ENCODE measurements at places on chromosomes 4 and X.

DNA sequence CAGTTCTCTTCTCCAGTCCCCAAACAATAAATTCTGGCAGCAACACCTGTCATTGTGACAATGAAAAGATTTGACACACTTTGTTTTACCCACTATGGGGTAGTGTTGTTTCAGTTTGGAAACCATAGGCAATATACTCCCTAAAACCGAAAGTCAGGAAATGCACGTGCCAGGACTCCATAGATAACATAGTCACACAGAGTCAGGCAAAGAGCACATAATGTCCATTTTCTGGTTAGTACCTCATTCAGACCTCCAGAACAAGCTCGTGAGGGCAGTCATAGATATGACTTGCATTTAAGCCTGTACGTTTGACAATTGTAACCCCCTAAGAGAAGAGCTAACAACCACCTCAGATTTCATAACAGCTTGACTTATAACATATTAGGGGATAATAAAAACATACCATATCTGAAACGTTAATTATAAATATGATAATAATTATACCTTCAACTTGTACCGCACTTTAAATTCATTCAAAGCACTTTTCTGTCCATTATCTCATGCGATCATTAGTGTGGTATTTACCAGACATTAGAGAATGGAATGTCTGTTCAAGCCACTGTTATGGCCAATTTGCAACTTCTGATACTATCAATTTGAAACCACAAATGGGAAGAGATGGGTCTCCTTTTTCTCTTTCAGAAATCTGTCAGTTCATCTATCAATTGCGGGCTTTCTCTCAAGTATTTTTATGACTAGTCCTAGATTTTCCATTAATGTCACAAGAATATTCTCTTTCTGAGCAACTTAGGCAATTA lies 147.4 kb downstream of the LDB2 start:
- no peak for DNase-seq
- no peak overlapping the region for H3K27ac ChIP-seq
- H3K36me3 ChIP-seq: no peaks in the 10 kb centered on the region
- H3K27me3 ChIP-seq: peaks cover 3% of the 10 kb centered on the region
- H3K4me1 ChIP-seq: no peaks in the 10 kb centered on the region
- H3K4me3 ChIP-seq: no peak overlapping the region

- H3K36me3 ChIP-seq: no peaks in the 10 kb centered on the region
- no peak overlapping the region for H3K27ac ChIP-seq
- peaks cover 15% of the 10 kb centered on the region for H3K27me3 ChIP-seq
- DNase-seq: no peak
- H3K4me3 ChIP-seq: no peak overlapping the region
Observed at GRCh38 chr4:54625391-54625790, 32.4 kb upstream of the KIT start.

GRCh38 chr4:146709956-146710355 lies 71.3 kb downstream of the POU4F2 start:
- H3K36me3 ChIP-seq: no peaks in the 10 kb centered on the region
- H3K4me1 ChIP-seq: no peaks in the 10 kb centered on the region
- no peak overlapping the region for H3K27ac ChIP-seq
- DNase-seq: no peak
- no peak overlapping the region for H3K4me3 ChIP-seq
- peaks cover 10% of the 10 kb centered on the region for H3K27me3 ChIP-seq

DNA sequence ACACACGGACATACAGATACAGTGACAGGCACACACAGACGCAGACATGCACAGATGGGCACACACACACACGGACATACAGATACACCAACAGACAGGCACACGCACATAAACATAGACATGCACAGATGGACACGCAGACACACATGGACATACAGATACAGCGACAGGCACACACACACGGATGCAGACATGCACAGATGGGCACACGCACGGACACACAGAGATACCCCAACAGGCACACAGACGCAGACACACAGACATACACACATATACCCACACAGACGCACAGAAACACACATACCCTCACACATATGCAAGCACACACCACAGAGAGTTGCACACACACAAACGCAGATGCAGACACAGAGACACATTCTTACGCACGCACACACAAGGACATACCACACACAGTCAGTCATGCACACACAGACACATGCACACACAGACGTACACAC lies 24.4 kb upstream of the SLC25A6 start:
- no peaks in the 10 kb centered on the region for H3K27me3 ChIP-seq
- H3K27ac ChIP-seq: no peak overlapping the region
- peaks cover 40% of the 10 kb centered on the region for H3K36me3 ChIP-seq
- H3K4me1 ChIP-seq: no peaks in the 10 kb centered on the region
- no peak overlapping the region for H3K4me3 ChIP-seq

GRCh38 chr4:100082852-100083251 lies 107.4 kb downstream of the DDIT4L start:
- H3K36me3 ChIP-seq: no peaks in the 10 kb centered on the region
- H3K4me3 ChIP-seq: no peak overlapping the region
- no peak for DNase-seq
- H3K4me1 ChIP-seq: peaks cover 5% of the 10 kb centered on the region

GRCh38 chr4:7646384-7647061 lies 211.8 kb upstream of the PSAPL1 start:
- peaks cover 22% of the 10 kb centered on the region for H3K4me1 ChIP-seq
- H3K36me3 ChIP-seq: no peaks in the 10 kb centered on the region
- peak overlapping the region; percentile 32 for H3K27ac ChIP-seq

DNA sequence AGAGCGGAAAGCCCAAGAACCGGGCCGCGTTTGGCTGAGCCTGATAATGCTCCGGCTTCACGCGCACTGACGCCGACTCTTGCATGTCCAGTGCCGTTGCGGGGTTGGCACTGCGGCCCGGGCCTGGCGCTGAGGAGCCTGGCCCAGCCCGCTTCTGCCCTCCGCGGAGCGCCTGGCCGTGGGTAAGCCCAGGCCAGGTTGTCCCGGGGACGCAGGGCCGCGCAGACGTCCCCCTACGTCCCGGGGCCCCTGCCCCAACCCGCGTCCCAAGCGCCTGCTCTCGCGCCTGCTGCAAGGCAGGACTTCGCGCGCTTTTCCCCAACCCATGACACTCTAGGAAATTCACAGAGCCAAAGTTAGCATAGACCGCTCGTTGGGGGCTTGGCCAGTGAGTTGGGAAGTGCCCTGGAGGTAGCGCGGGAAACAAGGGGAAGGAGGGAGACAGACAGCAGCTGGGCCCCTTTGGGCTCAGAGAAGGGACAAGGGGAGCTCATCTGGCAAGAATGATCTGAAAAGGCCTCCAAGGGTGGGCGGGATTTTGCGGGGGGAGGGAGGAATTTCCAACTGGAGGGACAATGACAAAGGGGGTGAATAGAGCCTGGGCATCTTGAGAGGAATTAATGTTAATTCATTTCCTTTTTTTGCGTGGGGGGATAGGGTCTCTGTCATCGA lies 665 bp upstream of the LRPAP1 start:
- peak overlapping the region; percentile 98 for H3K27ac ChIP-seq
- H3K36me3 ChIP-seq: peaks cover 10% of the 10 kb centered on the region
- peaks cover 6% of the 10 kb centered on the region for H3K27me3 ChIP-seq
- H3K4me3 ChIP-seq: peak overlapping the region; percentile 98
- no peak for DNase-seq

GRCh38 chr4:142566777-142567176 lies 279.3 kb downstream of the INPP4B start:
- H3K36me3 ChIP-seq: no peaks in the 10 kb centered on the region
- peaks cover 14% of the 10 kb centered on the region for H3K4me1 ChIP-seq
- no peak for DNase-seq
- H3K27ac ChIP-seq: peak overlapping the region; percentile 89
- peak overlapping the region; percentile 90 for H3K4me3 ChIP-seq
- no peaks in the 10 kb centered on the region for H3K27me3 ChIP-seq

DNA sequence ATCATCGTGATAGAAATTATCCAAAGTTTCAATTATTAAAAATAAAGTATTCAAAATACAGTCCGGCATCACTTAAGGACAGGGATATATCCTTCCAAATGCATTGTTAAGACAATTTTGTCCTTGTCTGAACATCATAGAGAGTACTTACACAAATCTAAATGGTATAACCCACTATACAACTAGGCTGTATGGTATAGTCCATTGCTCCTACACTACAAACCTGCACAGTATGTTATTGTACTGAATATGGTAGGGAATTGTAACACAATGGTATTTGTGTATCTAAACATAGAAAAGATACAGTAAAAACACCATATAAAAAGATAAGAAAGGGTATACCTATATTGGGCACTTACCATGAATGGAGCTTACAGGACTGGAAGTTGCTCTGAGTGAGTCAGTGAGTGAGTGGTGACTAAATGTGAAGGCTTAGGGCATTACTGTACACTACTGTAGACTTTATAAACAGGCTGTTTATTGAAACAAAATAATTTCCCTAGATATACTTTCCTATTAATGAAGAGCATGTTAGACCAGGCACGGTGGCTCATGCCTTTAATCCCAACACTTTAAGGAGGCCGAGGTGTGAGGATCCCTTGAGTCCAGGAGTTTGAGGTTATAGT lies 44.8 kb upstream of the PTPN13 start:
- no peak overlapping the region for H3K4me3 ChIP-seq
- DNase-seq: no peak
- peaks cover 4% of the 10 kb centered on the region for H3K4me1 ChIP-seq
- H3K27me3 ChIP-seq: peaks cover 12% of the 10 kb centered on the region
- no peak overlapping the region for H3K27ac ChIP-seq
- no peaks in the 10 kb centered on the region for H3K36me3 ChIP-seq

DNA sequence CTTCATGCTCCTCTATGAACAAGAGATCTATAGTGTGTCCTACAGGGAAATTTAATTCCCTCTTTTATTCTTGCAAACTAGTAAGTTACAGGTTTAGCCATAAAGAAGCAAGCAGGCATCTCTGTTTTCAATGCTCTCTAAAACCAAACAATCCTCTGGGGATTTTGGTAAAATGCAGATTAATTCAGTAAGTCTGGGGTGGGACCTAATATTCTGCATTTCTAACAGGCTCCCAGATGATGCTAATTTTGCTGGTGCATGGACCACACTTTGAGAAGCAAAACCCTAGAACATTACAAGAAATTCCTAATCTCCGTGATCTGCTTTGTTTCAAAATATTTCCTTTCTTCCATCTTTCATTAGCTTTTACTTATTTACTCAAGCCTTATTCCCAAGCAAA lies 344.9 kb downstream of the PACRGL start:
- H3K27ac ChIP-seq: no peak overlapping the region
- no peaks in the 10 kb centered on the region for H3K4me1 ChIP-seq
- no peak overlapping the region for H3K4me3 ChIP-seq
- H3K36me3 ChIP-seq: no peaks in the 10 kb centered on the region
- H3K27me3 ChIP-seq: no peaks in the 10 kb centered on the region
- no peak for DNase-seq

- no peak for DNase-seq
- no peak overlapping the region for H3K27ac ChIP-seq
- no peaks in the 10 kb centered on the region for H3K36me3 ChIP-seq
- no peaks in the 10 kb centered on the region for H3K4me1 ChIP-seq
Observed at GRCh38 chr4:11514779-11515419, 86.2 kb upstream of the HS3ST1 start.

GRCh38 chr4:10056334-10057022 lies 35.2 kb upstream of the SLC2A9 start:
- no peaks in the 10 kb centered on the region for H3K27me3 ChIP-seq
- peak overlapping the region; percentile 53 for H3K27ac ChIP-seq
- DNase-seq: no peak

GRCh38 chrX:150926304-150926703 lies 27.8 kb upstream of the CD99L2 start:
- DNase-seq: no peak
- no peaks in the 10 kb centered on the region for H3K4me1 ChIP-seq
- H3K27me3 ChIP-seq: no peaks in the 10 kb centered on the region
- no peak overlapping the region for H3K27ac ChIP-seq
- no peak overlapping the region for H3K4me3 ChIP-seq

DNA sequence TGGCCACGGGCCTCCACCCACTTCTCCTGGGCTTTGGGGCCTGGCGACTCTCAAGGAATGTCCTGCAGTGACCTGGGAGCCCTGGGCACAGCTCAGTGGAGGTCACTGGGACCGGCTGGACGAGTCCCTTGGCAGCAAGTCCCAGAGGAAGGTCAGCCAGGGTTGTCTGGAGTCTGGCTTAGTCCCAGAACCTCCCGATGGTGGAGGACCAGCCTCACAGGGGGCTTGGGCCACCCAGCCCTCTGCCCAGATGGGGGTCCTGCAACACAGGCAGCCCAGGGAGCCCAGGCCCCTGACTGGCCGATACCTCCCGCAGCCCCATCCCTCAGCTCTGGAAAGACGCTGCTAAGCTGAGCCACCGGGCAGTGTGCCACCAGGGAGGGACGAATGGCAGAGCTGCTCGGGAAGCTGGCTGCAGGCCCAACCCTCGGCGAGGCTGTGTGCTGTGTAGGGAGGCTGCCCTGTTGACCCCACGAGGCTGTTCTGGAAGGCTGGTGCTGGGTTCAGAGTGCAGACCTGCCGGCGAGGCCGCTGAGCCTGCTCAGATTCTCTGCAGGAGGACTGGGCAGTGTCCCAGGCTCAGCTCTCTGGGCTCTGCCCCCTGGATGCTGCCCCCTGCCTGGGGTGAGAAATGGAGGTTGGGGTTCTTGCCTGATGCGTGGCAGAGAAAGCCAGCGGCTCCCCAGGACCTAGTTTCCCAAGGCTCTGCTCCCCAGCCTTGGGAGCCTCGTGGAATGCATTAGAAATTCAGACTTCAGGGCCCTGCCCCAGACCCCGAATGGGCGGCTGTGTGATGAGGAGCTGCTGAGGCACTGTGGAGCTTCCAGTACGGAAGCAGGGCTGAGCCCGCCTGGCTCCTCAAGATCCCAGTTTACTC lies 61.7 kb downstream of the ADRA2C start:
- H3K27ac ChIP-seq: no peak overlapping the region
- no peaks in the 10 kb centered on the region for H3K36me3 ChIP-seq
- H3K4me1 ChIP-seq: peaks cover 7% of the 10 kb centered on the region
- DNase-seq: no peak
- no peak overlapping the region for H3K4me3 ChIP-seq

- H3K27ac ChIP-seq: no peak overlapping the region
- H3K27me3 ChIP-seq: no peaks in the 10 kb centered on the region
- no peak overlapping the region for H3K4me3 ChIP-seq
- no peaks in the 10 kb centered on the region for H3K4me1 ChIP-seq
- no peak for DNase-seq
Observed at GRCh38 chrX:42803320-42803719, 25.4 kb upstream of the PPP1R2C start.

DNA sequence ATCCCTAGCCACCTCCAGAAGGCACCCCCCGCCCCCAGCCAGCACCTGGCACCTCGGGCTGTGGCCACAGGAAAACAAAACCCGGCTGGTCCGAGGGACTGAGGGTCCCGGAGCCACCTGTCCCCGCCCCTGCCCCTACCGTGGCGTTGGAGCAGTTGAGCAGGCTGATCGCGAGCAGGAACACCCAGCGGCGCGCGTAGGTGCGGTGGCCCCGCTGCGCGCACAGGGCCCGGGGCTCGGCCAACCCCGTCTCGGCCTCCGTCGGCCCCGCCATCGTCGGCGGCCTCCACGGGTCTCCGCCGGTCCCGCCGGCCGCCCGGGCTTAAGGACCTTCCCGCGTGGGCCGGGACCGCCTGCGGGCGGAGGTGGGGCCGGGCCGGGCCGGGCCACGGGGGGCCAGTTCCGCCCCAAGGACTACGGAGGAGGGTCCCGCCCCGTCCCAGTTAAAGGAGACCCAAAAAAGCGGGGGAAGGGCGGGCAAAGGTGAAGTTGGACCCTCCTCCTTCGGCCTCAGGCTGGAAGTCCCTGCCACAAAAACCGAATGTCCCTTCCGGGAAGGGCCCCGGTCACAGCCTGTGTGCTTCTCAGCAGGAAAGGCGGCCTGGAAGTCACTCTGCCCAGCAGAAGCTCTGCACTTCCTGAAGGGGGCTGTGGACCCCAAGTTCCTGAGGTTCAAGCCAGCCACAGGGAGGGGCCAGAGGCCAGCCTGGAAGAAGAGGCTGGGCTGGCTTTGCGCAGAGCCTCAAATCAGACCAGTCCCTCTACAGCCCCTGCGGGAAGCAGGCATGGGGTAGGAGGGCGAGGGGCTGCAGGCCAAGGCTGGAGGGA lies at the start of gene SLC49A3:
Gene SLC49A3, minus strand, starts transcription at position 298 of the 828 bp plus-strand sequence. Its CDS starts 24 bp downstream, at position 274.
- H3K36me3 ChIP-seq: no peaks in the 10 kb centered on the region
- H3K4me1 ChIP-seq: peaks cover 12% of the 10 kb centered on the region
- peaks cover 6% of the 10 kb centered on the region for H3K27me3 ChIP-seq
- DNase-seq: no peak
